G401 (cell line): ENCODE measurements at places on chromosomes 11 and 22.

GRCh38 chr11:35615921-35616900 lies 2.0 kb upstream of the FJX1 start:
- DNase-seq, result peak; percentile 80

DNA sequence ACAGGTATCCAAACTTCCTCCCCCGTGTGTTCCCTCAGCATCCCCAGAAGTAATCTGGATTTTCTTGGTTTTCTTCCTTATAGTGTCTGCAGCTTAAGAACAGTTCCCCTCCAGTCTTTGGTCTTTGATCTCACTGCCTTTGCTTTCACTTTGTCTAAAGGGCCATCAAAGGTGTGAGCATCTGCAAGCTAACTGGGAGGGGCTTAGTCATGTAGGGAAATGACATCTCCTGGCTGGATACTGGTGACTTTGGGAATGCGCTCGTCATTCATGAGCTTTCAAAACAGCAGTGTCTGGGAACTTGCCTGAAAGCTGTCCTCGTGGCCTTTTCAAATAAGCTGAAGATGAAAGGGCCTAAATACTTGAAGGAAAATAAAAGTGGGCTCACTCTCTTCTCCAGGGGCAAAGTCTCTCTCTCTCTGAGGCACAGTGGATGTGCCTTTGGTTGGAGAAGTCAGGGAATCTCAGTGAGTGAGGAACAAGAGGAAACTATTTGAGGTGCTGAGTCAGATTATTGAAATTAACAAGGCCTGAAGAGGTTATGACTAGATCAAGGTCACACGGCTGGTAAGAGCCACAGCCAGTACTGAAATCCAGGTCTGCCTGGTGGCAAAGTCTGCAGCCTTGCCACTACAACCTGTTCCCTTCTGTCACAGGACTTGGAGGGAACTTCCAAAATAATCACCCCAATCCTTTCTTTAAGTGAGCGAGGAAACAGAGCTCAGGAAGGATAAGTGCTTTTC lies 45.6 kb upstream of the TENM4 start:
- no peak for DNase-seq

- no peak for DNase-seq
These were observed 648.0 kb upstream of the KIRREL3 start for GRCh38 chr11:127648583-127648982.

GRCh38 chr11:116294630-116295029 lies 478.2 kb downstream of the BUD13 start:
- no peak for DNase-seq

DNA sequence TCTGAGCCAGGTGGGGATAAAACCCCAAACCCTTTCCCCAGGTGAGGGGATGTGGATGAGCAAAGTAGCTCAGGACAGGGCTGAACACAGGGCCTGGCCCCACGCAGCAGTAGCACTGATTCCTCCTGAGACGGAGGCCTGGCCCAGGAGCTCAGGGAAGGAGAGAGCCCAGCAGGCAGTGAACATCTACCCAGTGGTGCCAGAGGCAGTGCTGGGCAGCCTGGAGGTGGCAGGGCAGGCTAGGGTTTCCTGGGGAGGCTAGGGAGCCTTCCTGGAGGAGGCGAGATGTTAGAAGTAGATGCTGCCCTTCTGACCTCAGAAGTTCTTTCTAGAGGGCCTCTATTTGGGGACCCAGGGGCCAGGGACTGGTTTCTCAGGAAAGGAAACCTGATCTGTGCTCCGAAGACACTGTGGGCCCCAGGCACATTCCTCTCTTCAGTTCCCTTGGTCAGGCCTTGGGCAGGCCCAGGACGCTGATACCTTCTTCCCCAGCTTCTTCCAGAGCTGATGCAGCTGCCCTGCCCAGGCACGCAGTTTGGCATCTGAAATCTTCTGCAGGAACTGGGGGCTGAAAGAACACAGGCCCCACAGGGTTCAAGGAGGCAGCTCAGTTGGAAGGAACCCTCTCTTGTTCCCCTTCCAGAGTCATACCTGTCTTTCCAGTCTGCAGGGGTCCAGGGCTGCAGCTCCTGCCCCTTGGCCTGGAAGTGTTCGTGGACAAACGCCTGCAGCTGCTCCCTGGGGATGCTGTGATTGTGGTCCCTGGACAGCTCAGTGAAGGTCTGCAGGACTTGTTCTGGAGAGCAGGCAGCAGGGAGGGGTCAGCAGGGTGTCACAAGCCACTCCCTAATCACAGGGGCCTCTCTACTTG lies 16.8 kb downstream of the TREH start:
- no peak for DNase-seq
